ENCODE measurements at places on chromosomes 12 and 14. TPM values are rescaled to one million over a fixed set of nuclear protein-coding genes. Genes with fewer than 3 reads are reported as not detected.

DNA sequence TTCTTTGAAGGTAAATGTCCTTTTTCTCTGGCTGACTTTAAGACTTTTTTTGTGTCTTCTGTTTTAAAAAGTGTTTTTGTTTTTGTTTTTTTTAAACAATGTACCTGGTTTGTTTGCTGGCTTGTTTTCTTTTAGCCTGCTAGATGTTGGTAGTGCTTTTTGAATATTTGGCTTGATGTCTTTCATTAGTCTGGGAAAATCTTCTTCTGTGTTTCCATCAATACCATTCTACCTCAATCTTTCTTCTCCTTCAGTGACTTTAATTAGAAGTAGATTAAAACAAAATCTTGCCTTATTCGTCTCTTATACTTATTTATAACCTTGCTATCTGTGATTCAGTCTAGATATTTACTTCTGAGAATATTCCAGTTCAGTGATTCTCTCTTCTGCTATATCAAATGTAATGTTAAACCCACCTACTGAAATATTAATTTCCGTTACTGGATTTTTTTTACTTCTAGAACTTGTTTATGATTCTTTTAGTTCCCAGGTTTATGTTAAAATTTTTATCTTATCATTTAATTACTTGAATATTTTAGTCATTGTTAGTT lies 21.5 kb downstream of the LMNTD1 start:
- H3K4me3 ChIP-seq: no peak overlapping the region
- H3K27me3 ChIP-seq: no peaks in the 10 kb centered on the region
- H3K4me1 ChIP-seq: no peaks in the 10 kb centered on the region
- no peak overlapping the region for H3K27ac ChIP-seq

DNA sequence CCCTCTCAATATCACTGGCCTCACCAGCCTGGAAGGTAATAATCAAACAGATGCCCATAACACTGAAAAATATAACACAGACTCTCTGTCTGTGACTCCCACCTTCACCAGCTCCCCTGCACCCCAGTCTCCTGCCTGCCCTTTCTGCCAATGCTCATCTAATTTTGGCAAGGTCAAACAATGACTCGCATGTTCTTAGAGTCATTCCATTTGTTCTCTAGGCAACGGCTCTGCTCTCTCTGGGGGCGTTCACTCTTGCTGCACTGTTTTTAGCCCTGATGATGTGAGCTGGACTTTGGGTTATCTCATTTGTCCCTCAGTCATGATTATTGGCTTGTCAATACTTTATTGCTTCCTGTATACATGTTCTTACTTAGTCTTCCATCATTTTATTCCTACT lies 691.8 kb downstream of the FLRT2 start:
- no peak overlapping the region for H3K4me3 ChIP-seq
- no peaks in the 10 kb centered on the region for H3K36me3 ChIP-seq
- DNase-seq: no peak
- H3K27ac ChIP-seq: no peak overlapping the region
- no peaks in the 10 kb centered on the region for H3K4me1 ChIP-seq

DNA sequence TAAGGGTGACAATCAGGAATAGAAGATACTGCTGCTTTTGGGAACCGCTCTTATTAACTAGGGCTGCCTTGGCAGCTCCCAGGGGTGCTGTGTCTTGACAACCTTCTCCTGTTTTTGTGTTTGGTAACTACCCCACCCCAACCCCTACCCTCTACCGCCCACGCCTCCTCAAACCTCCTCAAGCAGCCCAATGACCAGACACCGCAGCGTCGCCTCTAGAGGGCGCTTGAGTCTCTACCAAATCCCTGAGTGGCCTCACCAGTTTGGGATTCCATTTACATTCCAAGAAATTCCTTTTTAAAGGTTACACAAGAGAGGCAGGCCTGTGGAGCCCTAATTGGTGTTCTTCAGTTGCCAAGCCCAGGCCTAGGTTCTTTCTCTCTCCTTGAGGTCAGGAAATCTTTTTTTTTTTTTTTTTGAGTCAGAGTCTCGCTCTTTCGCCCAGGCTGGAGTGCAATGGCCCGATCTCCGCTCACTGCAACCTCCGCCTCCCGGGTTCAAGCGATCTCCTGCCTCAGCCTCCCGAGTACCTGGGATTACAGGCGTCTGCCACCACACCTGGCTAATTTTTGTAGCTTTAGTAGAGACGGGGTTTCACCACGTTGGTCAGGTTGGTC lies 72.4 kb upstream of the USP44 start:
- no peaks in the 10 kb centered on the region for H3K27me3 ChIP-seq
- H3K27ac ChIP-seq: no peak overlapping the region
- no peaks in the 10 kb centered on the region for H3K4me1 ChIP-seq
- DNase-seq: peak; percentile 86
- no peak overlapping the region for H3K4me3 ChIP-seq

GRCh38 chr12:4700621-4701026 lies 19.6 kb upstream of the GALNT8 start:
- H3K4me3 ChIP-seq: no peak overlapping the region
- H3K36me3 ChIP-seq: no peaks in the 10 kb centered on the region
- DNase-seq: peak; percentile 72
- H3K27ac ChIP-seq: no peak overlapping the region

DNA sequence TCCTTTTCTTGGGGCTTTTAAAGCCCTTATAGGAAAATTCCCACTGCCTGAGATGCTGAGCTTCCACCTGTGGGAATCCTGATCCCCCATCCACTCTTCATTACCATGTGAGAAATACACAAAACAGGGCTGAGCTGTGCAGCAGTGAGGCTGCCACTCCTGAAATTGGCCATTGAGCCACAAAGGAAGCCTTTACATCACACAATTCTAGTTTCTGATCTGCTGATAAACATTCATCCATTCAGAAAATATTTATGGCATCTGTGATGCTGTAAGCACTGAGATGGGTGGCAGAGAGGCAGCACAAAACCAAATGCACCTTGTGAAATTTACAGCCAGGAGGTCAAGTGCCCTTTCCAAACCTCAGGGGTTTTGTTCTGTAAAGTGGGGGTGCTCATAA lies 26.2 kb upstream of the CMKLR1 start:
- H3K27ac ChIP-seq: no peak overlapping the region
- H3K36me3 ChIP-seq: no peaks in the 10 kb centered on the region
- no peaks in the 10 kb centered on the region for H3K27me3 ChIP-seq
- H3K4me3 ChIP-seq: no peak overlapping the region
- DNase-seq: no peak

GRCh38 chr12:50625029-50625925 lies 120.5 kb downstream of the DIP2B start:
- peaks cover 7% of the 10 kb centered on the region for H3K4me1 ChIP-seq
- H3K36me3 ChIP-seq: no peaks in the 10 kb centered on the region
- H3K27me3 ChIP-seq: no peaks in the 10 kb centered on the region

- H3K27me3 ChIP-seq: no peaks in the 10 kb centered on the region
- H3K27ac ChIP-seq: no peak overlapping the region
- no peak overlapping the region for H3K4me3 ChIP-seq
- no peaks in the 10 kb centered on the region for H3K4me1 ChIP-seq
- no peaks in the 10 kb centered on the region for H3K36me3 ChIP-seq
Measured at GRCh38 chr14:23513005-23513817, 38.4 kb downstream of the ZFHX2 start.

DNA sequence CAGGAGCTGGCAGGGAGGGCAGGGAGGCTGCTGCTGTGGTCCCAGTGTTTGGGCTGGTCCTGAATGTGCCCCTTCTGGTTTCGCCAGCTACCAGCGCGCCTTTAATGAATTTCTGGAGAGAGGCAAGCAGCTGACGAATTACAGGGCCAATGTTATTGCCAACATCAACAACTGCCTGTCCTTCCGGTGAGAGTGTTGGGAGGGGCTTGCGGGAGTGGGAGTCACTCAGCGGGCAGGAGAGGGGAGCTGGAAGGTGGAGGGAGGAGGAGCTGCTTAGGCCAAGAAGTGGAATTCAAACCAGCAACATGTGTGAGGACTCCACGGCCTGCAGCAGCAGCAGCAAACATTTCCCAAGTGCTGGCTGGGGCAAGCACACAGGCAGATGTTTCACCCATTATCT lies 7.7 kb downstream of the TNFAIP2 start:
- H3K36me3 ChIP-seq: peaks cover 43% of the 10 kb centered on the region
- no peak overlapping the region for H3K4me3 ChIP-seq
- H3K4me1 ChIP-seq: peaks cover 15% of the 10 kb centered on the region
- DNase-seq: peak; percentile 69
- no peak overlapping the region for H3K27ac ChIP-seq

DNA sequence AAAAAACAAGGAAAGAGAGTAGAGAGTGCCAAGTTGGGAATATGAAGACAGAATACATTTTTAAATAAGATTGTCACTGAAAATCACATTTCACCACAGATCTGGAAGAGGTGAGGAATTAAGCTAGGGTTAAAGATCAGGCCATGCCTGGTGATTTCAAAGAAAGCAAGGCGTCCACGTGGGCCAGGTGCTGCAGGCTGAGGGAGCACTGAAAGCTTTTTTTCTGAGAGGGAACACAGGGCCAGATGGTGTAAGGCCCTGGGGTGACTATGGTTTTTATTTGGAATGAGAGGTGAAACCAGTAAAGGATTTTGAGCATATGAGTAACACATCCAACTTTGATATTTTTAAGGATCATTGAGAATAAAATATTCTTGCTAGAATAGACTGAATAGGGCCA lies 20.9 kb downstream of the SYT1 start:
- H3K36me3 ChIP-seq: no peaks in the 10 kb centered on the region
- H3K27me3 ChIP-seq: no peaks in the 10 kb centered on the region
- DNase-seq: peak; percentile 37
- no peak overlapping the region for H3K4me3 ChIP-seq
- no peaks in the 10 kb centered on the region for H3K4me1 ChIP-seq

DNA sequence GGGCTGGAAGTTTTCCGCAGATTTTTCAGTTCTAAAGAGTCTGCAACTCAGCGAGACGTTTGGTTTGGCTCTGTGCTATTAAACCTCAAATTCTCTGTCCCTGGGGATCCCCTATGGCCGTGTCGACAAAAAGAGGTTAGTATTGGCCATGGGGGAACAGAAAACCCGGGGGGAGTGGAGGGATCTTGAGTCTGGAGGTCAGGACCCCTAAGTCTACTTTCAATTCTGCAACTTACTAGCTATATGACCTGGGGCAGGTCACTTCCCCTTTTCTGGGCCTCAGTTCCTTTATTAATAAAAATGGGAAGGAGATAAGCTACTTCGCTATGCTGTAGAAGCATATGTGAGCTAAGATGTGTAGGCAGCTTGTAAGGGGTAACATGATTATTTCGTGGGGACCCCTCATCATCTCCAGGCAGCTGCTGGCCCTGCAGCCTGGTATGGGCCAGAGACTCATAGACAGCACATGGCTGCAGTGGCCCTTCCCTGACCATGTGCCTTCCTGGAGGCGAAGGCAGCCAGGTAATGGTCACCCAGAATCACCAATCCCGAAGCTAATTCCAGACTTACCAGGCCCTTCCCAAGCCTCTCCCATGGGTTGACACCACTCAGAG lies 8.6 kb downstream of the ASB2 start:
- peaks cover 8% of the 10 kb centered on the region for H3K4me1 ChIP-seq
- H3K36me3 ChIP-seq: no peaks in the 10 kb centered on the region
- H3K4me3 ChIP-seq: no peak overlapping the region

- no peak overlapping the region for H3K4me3 ChIP-seq
- H3K27me3 ChIP-seq: no peaks in the 10 kb centered on the region
- no peaks in the 10 kb centered on the region for H3K36me3 ChIP-seq
- H3K4me1 ChIP-seq: peaks cover 5% of the 10 kb centered on the region
- H3K27ac ChIP-seq: no peak overlapping the region
Measured at GRCh38 chr12:88202500-88202899, 60.4 kb downstream of the TMTC3 start.

DNA sequence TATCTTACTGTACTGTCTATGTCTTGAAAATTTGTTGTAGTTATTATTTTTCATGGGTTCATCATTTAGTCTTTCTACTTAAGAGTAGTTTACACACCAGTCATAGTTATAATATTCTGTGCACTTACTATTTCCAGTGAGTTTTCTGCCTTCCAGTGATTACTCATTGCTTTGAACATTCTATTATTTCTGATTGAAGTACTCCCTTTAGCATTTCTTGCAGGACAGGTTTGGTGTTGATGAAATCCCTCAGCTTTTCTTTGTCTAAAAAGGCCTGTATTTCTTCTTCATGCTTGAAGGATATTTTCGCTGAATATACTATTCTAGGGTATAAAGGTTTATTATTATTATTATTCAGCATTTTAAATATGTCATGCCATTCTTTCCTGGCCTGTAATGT lies 66.8 kb downstream of the TSPAN8 start:
- H3K27ac ChIP-seq: no peak overlapping the region
- H3K4me3 ChIP-seq: no peak overlapping the region
- H3K36me3 ChIP-seq: no peaks in the 10 kb centered on the region
- no peaks in the 10 kb centered on the region for H3K27me3 ChIP-seq
- H3K4me1 ChIP-seq: no peaks in the 10 kb centered on the region

AVPR1A gene
- not detected for total RNA-seq

OR6C2 gene
- not detected for total RNA-seq

ACVRL1 gene
- total RNA-seq: 20.8 TPM

MYH7 gene
- total RNA-seq: not detected

IFI27 gene
- total RNA-seq: 7.9 TPM

TDRD9 gene
- total RNA-seq: 0.50 TPM
